HepG2 (cell line): ENCODE measurements at places on chromosomes 2 and 18.

DNA sequence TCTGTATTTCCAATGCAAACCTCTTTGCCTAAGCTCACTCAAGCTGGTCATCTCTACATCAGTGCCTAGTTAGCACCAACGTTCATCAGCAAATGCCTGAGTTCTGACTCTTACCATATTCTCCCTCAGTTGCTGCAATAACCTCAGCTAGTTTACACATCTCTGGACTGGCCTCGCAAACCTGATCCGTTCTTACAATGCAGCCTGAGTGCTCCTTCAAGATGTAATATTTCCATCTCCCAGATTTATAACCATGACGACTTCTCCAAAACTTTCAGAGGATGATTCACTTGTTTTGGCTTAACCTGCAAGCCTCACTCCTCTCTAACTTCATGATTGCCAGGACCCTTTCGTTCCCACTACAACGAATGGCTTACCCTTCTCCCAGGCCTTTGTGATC, 69.7 kb downstream of the DIPK1C start:
- DNase-seq: no peak

- DNase-seq: no peak
Observed at GRCh38 chr18:8858888-8859511, 153.6 kb downstream of the MTCL1 start.

GRCh38 chr2:119721462-119721861, 38.3 kb upstream of the PTPN4 start:
- DNase-seq: peak; percentile 33

DNA sequence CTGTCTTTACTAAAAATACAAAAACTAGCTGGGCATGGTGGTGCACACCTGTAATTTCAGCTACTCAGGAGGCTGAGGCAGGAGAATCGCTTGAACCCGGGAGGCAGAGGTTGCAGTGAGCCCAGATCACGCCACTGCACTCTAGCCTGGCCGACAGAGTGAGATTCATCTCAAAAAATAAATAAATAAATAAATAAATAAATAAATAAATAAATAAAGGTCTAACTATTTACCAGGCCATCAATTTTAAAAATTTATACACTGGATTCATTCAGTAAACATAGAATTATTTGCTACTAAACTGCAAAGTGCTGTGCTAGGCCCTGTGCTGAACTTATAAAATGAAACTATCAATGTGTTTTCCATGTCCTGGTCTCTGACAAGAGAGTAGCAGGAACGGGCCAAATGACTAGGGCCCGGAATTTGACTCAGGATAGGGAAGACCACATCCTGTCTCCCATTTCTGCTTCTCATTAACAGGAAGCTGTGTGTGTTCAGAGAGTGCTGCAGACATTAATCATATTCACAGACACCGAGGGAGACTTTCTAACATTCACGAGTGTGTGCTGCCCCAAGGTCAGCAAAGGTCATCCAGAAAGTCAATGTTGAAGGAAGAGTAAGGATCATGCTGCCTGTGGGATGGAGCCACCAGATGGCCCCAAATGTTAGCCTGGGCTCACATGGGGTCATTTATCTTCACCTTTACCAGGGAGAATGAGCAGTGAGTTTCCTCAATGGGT, 95.8 kb downstream of the SPP2 start:
- no peak for DNase-seq

DNA sequence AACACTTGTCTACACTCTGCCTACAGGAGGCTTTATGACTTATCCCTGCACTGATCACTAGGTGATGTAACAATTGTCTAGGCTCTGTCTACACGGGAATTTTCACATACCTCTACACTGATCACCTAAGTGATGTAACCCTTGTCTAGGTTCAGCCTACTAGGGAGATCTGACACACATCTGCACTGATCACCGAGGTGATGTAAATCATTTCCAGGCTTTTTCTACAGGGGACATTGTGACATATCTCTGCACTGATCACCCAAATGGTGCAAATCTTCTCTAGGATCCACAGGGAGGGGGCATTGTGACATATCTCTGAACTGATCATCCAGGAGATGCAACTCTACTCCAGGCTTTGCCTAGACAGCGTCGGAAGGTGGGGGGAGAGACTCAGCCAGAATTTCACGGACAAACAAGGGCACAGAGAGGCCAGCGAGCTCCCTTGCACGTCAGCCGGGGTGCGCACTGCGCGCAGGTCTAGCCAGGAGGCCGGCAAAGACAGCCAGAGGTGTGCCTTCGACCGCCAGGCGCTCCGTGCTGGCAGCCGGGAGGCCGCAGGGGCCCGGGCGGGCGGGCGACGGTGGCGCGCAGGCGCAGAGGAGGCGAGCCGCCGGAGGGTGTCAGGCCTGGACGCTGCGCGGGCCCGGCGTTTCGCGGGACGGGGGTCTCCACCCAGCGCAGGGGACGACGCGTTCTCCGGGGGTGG, 46.9 kb upstream of the USP14 start:
- peak; percentile 59 for DNase-seq

- DNase-seq: no peak
Observed at GRCh38 chr2:105180491-105180972, 61.0 kb upstream of the GPR45 start.

- no peak for DNase-seq
Observed at GRCh38 chr2:3409627-3410170, 30.2 kb downstream of the TRAPPC12 start.

DNA sequence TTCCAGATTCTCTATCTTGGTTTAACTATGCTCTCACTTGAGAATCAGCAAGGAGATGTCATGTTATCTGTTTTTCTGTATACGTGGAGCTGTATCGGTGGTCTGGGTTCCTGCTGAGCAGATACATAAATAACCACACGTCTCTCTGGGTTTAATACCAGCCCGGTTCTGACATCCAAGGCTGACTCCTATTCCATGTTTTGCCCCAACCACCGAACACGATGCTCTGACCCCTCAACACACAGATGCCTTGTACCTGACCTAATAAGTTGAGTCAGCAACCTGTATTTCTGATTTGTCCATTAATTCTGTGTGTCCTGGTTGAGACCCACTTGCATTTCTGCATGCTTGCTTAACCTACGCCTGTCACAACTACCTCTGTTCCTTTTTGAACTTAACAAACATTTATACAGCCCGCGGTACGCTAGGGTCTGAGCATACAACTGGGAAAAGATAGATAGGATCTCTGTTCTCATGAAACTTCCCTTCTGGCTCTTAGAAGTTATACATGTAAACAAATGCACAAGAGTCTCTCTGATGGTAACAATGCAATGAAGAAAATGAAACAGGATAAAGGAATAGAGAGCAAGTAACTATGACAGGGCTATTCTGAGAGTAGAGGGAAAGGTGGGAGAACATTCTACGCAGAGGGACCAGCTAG, 480.4 kb downstream of the PARD3B start:
- peak; percentile 24 for DNase-seq

DNA sequence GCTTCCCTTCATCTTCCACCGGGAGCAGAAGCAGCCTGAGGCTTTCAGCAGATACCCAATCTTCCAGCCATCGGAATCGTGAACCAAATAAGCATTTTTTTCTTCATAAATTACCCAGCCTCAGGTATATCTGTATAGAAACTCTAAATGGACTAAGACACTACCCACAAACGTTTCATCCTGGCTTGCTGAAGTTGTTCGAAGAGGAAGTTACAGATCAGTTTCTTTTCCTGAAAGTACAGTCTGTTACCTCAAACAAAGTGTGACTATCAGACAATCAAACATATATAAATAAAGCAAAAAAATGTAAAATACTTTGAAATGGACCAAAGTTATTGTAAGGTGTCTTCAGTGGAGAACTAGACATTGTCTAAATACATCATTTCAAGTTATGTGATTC, 97.9 kb downstream of the MREG start:
- DNase-seq: no peak

DNA sequence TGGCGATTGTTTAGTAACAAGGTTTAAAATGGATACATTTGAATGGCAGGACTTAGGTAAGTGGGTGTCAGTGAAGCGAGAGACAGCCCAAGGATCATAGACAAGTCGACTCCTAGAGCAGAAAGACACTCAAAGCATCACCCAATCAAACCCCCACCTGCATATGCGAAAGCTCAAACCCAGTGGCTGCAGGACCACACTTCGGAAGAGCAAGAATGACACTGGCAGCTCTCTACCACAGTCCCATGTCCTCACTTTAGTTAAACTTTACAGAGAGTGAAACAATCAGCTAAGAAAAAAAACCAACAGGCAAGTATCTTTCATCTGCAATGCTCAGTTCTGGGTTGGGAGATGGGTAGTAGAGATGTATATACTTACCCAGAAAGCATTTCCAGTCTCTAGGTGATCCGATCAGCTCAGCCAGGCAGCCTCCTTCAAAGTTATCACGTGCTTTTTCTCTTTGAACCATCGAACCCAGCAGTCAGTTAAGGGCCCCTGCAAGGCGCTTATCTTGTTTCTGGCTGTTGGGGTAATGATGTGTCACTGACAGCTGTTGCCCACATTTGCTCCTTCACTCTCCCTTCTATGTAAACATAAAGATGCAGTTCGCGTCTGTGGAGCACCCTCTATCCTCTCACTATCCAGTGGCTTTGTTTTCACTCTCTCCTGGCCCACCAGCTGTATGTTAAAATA, 357.5 kb upstream of the ID2 start:
- no peak for DNase-seq

- DNase-seq: no peak
Observed at GRCh38 chr2:56167616-56168562, 15.9 kb upstream of the CCDC85A start.

GRCh38 chr18:64253222-64253621, 104.3 kb upstream of the LINC00305 start:
- DNase-seq: no peak

GRCh38 chr2:763766-764525, 86.7 kb upstream of the TMEM18 start:
- DNase-seq: no peak

DNA sequence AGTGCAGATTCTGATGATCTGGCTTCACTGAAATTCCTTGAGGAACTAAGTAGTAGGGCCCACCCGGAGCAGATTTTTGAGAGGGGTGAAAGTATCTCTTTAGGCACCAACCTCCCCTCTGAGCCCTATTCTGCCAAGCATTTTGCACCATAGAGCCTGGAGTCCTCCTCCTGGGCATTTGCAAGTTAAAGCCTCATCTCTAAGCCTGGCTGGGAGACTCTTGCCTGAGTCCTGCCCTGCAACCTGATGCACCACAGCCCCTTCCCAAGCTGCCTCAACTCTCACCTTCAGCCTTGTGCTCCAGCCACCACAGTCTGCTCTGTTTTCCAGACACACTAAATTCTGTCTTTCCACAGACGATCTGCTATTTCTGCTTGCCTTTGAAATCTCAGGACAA, 79.6 kb upstream of the PKDCC start:
- DNase-seq: no peak

- DNase-seq: no peak
Observed at GRCh38 chr2:19722531-19722971, 179.2 kb downstream of the TTC32 start.

- no peak for DNase-seq
Observed at GRCh38 chr2:199433204-199433832, 24.4 kb downstream of the SATB2 start.

- DNase-seq: no peak
Observed at GRCh38 chr2:69798909-69799526, 30.4 kb upstream of the GMCL1 start.

DNA sequence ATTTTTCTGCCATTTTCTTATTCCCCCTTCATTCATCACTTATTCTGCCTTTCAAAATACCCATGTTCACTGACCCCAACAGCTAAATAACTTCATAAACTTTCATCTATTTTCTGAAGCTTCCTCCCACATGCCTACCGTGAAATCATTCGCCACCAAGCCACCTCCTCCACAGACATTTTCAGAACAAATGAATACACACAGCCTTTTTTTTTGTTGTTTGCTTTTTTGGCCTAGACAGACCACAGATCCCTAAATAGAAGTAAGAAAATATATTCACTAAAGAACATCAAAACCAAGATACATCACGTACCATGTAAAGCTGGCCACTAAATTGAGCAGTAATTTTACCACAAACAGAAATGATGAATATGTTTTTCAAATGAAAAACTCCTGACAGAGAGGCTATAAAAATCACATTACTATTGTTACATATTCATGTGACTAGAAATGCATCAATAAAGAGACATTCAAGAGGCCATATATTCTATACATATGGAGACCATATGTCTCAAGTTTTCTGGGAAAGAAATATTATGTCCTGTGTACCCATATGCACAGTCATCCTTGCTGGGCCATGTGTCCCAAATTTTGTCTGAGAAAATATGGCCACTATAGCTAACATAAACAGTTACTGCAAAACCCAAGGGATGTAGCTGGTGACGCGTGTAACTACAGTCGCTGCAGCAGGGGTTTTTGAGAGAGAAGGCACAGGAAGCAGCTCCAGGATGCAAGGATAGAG, 200.3 kb downstream of the FBXO15 start:
- no peak for DNase-seq

DNA sequence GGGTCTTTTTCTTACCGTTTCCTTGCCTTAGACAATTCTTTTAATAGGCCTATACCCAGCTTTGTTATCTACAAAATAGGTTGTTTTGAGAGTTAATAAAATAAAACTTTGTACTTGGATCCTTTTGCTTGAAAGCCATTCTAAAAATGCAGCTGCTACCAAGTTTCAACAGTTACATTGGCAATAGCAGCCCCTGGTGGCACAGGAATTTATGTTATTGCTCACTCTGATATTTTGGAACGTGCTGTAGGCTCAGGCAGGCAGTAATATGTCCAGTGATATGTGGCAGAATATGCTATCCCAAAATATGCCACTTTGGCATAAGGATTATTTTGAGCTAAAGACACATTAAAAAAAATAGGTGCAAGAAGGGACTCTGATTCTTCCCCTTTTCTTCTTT, 6.7 kb upstream of the COMMD1 start:
- DNase-seq: peak; percentile 46

GRCh38 chr2:205754924-205755321, 72.6 kb downstream of the NRP2 start:
- peak; percentile 42 for DNase-seq

DNA sequence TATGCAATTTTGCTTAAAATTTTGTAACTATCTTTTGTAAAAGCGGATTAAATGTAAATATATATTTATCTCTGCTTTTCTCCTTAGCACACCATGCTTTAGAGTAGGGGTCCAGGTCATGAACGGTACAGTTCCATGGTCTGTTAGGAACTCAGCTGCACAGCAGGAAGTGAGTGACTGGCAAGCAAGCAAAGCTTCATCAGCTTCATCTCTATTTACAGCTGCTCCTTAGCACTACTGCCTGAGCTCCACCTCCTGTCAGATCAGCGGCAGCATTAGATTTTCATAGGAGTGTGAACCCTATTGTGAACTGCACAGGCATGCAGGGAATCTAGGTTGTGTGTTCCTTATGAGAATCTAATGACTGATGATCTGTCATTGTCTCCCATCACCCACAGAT, 959.0 kb upstream of the SLC39A10 start:
- no peak for DNase-seq

GRCh38 chr2:53559302-53559966, 208.2 kb upstream of the CHAC2 start:
- no peak for DNase-seq

DNA sequence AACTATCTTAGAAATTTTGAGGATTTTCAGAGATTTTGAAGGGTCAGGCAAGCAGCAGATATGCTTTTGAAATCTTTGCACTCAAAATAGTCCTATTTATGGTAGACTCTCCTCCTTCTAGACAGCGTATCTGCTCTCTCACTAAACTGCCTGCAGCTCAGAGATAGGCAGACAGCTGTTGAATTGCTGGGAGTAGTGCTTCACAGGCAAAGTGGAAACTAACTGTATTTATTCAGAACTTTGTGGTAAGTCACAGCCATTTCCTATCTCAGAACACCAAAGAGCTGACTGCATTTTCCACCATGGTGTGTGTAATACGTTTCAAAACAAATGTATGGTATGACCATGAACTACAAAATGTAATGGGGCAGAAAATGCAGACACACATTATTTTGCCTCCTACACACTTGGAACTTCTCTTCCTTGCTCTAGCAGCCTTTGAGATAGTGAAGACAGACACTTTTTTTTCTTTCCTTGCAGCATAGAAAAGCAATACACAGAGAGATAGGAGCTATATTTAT, 352.4 kb downstream of the LRP1B start:
- DNase-seq: no peak
